ENCODE measurements at places on chromosomes 5 and 9.

- H3K4me1 ChIP-seq, result peaks cover 4% of the 10 kb centered on the region
- peak; percentile 39 for DNase-seq
- H3K4me3 ChIP-seq, result peak overlapping the region; percentile 95
- peak overlapping the region; percentile 76 for H3K27ac ChIP-seq
Measured at GRCh38 chr5:180494510-180495181, 467 bp downstream of the CNOT6 start.

DNA sequence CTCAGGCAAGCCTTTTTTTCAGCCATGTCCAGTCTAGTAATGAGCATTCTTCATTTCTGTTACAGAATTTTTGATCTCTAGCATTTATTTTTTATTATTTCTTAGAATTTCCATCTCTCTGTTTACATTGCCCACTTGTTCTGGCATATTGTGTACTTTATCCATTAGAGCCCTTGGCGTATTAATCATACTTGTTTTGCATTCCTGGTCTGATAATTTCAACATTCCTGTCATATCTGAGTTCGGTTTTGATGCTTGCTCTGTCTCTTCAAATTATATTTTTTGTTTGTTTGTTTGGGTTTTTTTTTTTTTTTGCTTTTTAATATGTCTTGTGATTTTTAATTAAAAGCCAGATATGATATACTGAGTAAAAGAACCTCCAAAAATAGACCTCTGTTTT lies 23.0 kb upstream of the JAK2 start:
- DNase-seq, result no peak
- peaks cover 3% of the 10 kb centered on the region for H3K4me1 ChIP-seq
- H3K36me3 ChIP-seq, result no peaks in the 10 kb centered on the region
- no peaks in the 10 kb centered on the region for H3K27me3 ChIP-seq
- H3K4me3 ChIP-seq, result no peak overlapping the region

- no peak for DNase-seq
- no peak overlapping the region for H3K27ac ChIP-seq
- H3K4me1 ChIP-seq, result no peaks in the 10 kb centered on the region
- no peaks in the 10 kb centered on the region for H3K36me3 ChIP-seq
Measured at GRCh38 chr5:20570486-20570885, 582.5 kb upstream of the CDH18 start.

- H3K27me3 ChIP-seq, result no peaks in the 10 kb centered on the region
- H3K4me1 ChIP-seq, result no peaks in the 10 kb centered on the region
- no peak overlapping the region for H3K4me3 ChIP-seq
Measured at GRCh38 chr5:101943784-101944183, 352.3 kb downstream of the SLCO4C1 start.

Data from neuronal stem cell (in vitro differentiated cells).